ENCODE measurements at places on chromosomes 4 and X.

GRCh38 chr4:74408639-74409038, 36.3 kb upstream of the AREG start:
- no peak for DNase-seq

- DNase-seq = no peak
Observed at GRCh38 chr4:55468724-55469123, 73.0 kb downstream of the TMEM165 start.

DNA sequence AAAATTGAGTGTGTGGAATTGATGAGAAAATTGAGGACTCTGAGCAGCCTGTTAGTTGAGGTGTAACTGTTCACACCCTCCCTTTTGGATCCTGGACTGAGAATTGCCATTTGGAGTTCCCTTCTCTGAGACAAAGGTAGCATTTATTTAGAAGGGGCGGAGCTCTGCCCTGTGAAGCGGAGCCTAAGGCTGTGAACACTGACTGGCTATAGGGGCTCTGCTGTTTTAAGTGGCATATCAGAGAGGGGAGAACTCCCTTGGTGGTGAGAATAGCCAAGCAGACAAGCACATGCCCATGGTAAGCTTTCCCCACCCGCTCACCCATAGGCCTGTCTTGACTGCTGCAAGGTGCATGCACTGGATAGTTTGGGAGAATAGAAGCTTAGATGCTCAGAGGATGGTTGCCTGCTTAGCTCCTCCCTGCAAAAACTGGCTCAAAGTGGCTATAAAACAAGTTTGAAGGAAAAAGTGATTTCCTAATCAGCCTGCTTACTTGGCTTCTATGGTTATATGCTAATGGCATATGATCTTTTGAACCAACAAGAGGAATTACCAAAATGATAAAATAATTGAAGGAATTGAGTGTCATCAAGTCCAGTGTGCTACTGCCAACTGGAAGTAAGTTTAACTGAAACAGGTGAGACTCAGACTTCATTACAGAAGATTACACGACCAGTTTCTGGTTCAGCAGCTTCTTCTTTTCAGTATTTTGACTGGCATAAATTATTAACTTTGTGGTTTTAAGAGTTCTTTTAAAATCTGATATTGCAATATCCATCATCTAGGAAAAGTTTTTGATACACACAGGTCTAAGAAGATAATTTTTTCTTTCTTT, 108.4 kb downstream of the AFF1 start:
- DNase-seq = no peak

- no peak for DNase-seq
Observed at GRCh38 chr4:186428481-186428880, 126.9 kb downstream of the MTNR1A start.

DNA sequence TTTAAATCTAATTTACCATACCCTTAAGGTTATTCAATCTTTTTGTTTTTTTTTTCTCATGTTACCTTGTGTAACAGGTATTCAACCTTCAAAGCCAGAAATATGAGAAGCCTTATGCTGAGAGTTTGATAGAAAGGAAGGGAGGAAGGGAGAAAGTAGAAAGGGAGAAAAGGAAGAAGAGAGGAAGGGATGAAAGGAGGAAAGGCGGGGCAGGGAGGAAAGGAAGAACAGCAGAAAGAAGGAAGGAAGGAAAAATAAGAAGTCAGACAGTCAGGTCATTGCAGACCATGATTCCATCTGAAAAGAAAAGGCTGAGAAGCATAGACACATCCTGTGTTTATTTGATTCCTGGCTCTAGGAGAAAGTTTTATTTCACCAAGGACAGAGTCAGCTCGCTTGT, 30.9 kb downstream of the RTL9 start:
- no peak for DNase-seq

DNA sequence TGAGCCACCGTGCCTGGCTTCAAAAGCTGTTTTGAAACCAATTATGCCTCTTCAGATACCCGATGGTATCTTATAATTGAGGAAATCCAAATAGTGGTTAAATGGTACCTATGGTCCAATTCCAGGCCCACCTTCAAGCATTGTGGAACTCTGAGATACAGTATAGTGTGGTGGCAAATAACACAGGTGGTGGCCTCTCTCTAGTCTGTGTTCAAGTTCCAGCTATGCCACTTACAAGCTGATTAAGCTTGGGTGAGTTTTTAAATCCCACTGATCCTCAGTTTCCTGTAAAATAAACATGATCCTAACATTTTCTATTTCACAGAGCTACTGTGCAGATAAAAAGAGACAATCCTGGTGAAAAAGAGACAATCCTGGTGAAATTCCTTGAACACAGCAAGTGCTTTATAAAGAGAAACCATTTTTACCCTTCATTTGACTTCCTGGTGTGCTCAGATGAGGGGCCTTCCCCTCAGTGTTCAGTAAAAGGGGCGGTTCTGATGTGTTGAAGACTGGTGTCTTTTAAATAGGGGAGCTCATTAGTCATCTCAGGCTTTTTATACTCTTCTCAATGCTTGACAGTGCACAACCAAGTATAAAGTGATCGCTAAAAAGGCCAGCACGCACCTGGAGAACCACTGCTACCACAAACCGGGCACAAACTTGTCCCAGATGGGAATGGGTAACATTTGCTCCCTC, 30.8 kb upstream of the CD40LG start:
- no peak for DNase-seq
